ENCODE measurements at places on chromosomes 5 and 9. TPM values are rescaled to one million over a fixed set of nuclear protein-coding genes. Genes with fewer than 3 reads are reported as not detected.
A peak's percentile ranks its signal among the peaks of the same experiment; 100 is the strongest.

DNA sequence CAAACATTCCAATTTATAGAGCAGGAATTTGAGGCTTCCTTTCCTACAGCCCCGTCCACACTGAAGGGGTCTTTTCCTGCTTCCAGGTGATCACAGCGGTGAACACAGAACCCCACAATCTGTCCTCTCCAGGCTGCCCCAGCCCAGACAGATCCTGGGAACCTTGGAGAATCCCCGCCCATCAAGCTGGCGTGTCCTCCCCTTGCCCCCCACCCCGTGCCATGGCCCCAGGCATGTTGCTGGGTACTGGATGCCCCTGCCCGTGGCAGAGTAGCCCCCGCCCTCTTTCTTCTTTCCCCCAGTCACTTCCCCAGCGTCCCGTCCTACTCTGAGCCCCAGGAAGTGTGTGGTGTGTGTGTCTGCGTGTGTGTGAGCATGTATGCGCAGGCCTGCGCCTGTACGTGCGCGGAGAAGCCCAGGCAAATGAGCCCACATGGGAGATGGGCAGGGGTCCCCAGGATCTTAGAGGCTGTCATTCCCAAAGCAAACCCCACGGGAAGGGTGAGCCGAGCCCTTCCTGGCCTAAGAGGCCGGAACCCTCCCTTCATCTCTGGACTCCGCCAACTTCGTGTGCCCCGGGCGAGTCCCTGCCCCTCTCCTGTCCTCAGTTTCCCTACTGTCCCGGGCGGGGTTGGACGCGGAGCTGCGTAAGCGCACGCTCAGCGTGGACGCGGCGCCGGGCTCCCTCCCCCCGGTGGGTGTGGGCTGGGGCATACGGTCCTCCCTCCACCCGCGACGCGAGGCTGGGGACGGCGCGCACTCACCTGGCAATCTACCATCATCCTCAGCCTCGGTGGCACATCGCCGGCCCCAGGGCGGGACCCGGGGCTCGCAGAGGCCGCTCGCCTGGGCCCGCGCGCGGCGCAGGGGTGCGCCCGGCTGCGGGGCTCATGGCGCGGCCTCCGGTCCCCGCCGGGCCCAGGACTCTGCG is 15.2 kb downstream of the GBGT1 start:
- DNase-seq: peak; percentile 12
- no peaks in the 10 kb centered on the region for H3K36me3 ChIP-seq
- H3K4me3 ChIP-seq: peak overlapping the region; percentile 82
- H3K27me3 ChIP-seq: peaks cover 2% of the 10 kb centered on the region

DNA sequence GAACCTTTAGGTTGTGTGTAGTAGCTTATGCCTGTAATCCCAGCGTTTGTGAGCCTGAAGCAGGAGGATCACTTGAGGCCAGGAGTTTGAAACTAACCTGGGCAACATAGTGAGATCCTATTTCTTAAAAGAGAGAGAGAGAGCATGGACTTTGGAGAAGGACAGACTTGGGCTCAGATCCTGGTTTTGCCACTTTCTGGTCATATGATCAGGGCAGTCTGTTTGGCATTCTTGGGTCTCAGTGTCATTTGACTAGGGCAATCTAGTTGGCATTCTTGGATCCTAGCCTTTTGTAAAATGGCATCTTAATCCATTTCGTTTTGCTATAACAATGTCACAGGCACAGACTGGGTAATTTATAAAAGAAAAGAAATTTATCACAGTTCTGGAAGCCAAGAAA is 28.4 kb downstream of the RCL1 start:
- peaks cover 12% of the 10 kb centered on the region for H3K4me1 ChIP-seq
- no peaks in the 10 kb centered on the region for H3K27me3 ChIP-seq
- H3K27ac ChIP-seq: no peak overlapping the region
- H3K36me3 ChIP-seq: no peaks in the 10 kb centered on the region
- no peak overlapping the region for H3K4me3 ChIP-seq

GRCh38 chr5:76445063-76445462 is 42.0 kb downstream of the IQGAP2 start:
- no peaks in the 10 kb centered on the region for H3K36me3 ChIP-seq
- peaks cover 2% of the 10 kb centered on the region for H3K27me3 ChIP-seq

DNA sequence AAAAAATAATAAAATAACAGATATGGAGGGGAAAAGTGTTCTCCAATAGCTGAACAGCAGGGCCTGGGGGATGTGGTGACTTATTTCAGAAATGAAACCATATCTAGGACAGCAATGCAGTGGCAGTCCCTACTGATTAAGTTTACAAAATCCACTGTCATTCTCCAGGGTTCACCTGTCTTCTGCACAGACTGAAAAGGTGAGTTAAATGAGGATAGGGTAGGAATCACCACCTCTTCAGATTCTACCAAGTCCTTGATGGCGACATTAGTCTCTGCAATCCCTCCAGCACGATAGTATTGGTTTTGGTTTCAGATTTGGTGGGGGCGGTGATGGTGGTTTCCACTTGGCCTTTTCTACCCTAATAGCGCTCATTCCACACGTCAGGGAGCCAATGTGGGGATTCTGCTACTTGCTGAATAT is 32.3 kb upstream of the NPM1 start:
- no peaks in the 10 kb centered on the region for H3K36me3 ChIP-seq
- no peak overlapping the region for H3K27ac ChIP-seq
- peaks cover 4% of the 10 kb centered on the region for H3K27me3 ChIP-seq
- DNase-seq: no peak
- no peaks in the 10 kb centered on the region for H3K4me1 ChIP-seq
- H3K4me3 ChIP-seq: no peak overlapping the region

FBXL7 gene
- total RNA-seq: 17.3 TPM

QRFP gene
- total RNA-seq: not detected

WDR38 gene
- not detected for total RNA-seq

DNA sequence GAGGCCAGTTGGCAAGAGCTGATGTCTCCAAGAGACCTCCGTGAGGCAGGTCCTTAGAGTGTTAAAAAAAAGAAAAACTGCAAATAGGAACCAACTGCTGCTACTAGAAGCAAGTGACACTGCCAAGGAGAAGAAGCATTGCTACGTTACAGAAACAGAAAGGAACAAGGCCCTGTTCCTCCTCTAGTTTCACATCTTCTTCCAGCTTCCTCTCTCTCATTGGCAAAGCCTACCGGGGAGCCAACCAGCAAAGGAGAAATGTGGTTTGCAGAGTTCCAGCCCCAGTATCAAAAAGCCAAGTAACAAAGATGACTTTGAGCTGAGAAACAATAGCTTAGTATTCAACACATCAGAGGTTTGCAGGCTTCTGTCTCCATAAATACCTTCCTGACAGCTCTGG is 145.9 kb downstream of the PRELID2 start:
- no peak overlapping the region for H3K27ac ChIP-seq
- no peaks in the 10 kb centered on the region for H3K36me3 ChIP-seq
- no peak for DNase-seq

GHR gene
- total RNA-seq: 1.4 TPM

C5orf58 gene
- not detected for total RNA-seq

DNA sequence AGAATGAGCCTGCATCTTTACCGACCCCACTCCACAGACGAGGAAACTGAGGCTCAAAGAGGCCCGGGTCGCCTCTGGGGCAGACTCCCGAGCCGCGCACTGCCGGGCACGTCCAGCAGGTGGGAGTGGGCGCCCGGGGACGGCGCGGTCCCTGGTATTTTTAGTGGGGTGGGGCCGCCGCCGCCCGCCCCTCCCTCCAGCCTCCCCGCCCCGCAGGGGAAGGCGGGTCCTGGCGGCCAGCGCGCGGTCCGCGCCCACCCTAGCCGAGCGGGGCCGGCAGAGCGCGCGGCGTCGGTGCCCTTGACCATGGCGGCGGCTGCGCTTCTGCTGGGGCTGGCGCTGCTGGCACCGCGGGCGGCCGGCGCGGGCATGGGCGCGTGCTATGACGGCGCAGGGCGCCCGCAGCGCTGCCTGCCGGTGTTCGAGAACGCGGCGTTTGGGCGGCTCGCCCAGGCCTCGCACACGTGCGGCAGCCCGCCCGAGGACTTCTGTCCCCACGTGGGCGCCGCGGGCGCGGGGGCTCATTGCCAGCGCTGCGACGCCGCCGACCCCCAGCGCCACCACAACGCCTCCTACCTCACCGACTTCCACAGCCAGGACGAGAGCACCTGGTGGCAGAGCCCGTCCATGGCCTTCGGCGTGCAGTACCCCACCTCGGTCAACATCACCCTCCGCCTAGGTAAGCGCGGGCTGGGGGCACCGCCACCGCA is at the start of gene LAMC3:
Gene LAMC3 (plus strand): TSS at position 266 of the 710 bp plus-strand sequence. CDS start 41 bp downstream, at position 307.
- peaks cover 34% of the 10 kb centered on the region for H3K27me3 ChIP-seq
- peak within 1 kb of the TSS; percentile 53 for H3K4me3 ChIP-seq
- peaks cover 7% of the 10 kb centered on the region for H3K4me1 ChIP-seq
- no peaks in the 10 kb centered on the region for H3K36me3 ChIP-seq
- DNase-seq: no peak
- H3K27ac ChIP-seq: no peak within 1 kb of the TSS

- peak overlapping the region; percentile 16 for H3K27ac ChIP-seq
- no peak overlapping the region for H3K4me3 ChIP-seq
- no peak for DNase-seq
- no peaks in the 10 kb centered on the region for H3K27me3 ChIP-seq
Observed at GRCh38 chr9:127884427-127884911, 7.0 kb upstream of the AK1 start.

GRCh38 chr9:121972501-121972981 is 120.6 kb downstream of the TTLL11 start:
- peak overlapping the region; percentile 44 for H3K4me3 ChIP-seq
- H3K4me1 ChIP-seq: peaks cover 64% of the 10 kb centered on the region
- peak overlapping the region; percentile 91 for H3K27ac ChIP-seq

TMCO6 gene
- 6.5 TPM for total RNA-seq

DNA sequence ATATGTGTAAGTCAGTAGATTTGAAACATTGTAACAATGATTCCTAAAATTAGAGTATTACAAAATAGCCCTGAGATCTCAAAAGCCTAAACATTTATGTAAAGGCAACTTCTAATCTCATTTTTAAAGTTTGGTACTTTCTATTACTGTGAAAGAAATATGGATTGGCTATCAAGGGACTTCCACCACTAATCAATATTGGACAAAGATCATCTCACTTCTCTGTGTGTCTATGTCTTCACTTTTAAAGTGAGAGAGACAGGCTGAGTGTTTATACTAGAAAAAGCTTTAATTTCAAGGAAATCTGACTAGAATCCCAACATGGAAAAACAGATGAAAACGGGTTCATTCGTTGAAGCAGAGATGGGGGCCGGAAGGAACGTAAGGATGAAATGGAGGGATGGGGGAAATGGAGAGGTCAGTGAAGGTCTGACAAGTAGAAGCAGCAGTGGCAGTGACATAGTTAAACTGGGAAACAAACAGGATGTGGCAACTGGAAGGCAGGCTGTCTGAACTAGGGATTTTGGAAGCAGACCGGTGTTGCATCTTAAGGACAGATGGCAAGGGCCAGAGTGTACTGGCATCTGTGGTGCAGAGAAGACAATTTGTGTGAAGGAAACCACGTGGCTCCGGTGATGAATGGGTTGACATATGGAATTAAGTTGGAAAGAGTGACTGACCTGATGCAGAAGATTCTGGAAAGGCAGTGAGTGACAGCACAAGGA is 60.8 kb downstream of the PDE4D start:
- peaks cover 40% of the 10 kb centered on the region for H3K4me1 ChIP-seq
- H3K27ac ChIP-seq: no peak overlapping the region
- H3K4me3 ChIP-seq: no peak overlapping the region
- DNase-seq: no peak
- H3K36me3 ChIP-seq: no peaks in the 10 kb centered on the region

- no peak for DNase-seq
- no peak overlapping the region for H3K4me3 ChIP-seq
- no peaks in the 10 kb centered on the region for H3K36me3 ChIP-seq
- H3K4me1 ChIP-seq: no peaks in the 10 kb centered on the region
- H3K27me3 ChIP-seq: peaks cover 7% of the 10 kb centered on the region
Observed at GRCh38 chr5:176517053-176517661, 20.0 kb downstream of the RNF44 start.

GRCh38 chr9:95107001-95107749 is 210.3 kb downstream of the FANCC start:
- peaks cover 21% of the 10 kb centered on the region for H3K36me3 ChIP-seq
- DNase-seq: no peak
- no peak overlapping the region for H3K27ac ChIP-seq
- no peaks in the 10 kb centered on the region for H3K4me1 ChIP-seq
- H3K4me3 ChIP-seq: no peak overlapping the region

GRCh38 chr9:69951411-69951810 is 92.2 kb upstream of the MAMDC2 start:
- H3K27ac ChIP-seq: peak overlapping the region; percentile 20
- peak; percentile 61 for DNase-seq
- peaks cover 69% of the 10 kb centered on the region for H3K4me1 ChIP-seq
- H3K36me3 ChIP-seq: peaks cover 13% of the 10 kb centered on the region
- H3K4me3 ChIP-seq: no peak overlapping the region
- no peaks in the 10 kb centered on the region for H3K27me3 ChIP-seq

OR1J2 gene
- total RNA-seq: not detected

DNA sequence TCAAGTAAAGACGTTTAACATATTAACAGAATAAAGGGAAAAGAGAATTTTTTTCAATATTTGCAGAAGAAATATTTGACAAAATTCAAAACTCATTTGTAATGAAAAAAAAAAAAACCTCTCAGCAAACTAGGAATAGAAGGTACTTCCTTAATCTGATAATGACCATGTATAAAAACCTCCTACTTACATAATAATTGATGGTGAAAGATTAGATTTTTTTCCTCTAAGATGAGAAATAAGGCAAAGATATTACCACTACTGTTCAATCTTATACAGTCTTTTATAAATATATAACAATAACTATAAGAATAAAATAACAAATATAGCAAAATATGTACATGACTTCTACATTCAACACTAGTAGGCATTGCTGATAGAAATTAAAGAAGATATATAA is 424.6 kb upstream of the KLF4 start:
- no peaks in the 10 kb centered on the region for H3K36me3 ChIP-seq
- H3K27me3 ChIP-seq: no peaks in the 10 kb centered on the region
- H3K27ac ChIP-seq: no peak overlapping the region

DNA sequence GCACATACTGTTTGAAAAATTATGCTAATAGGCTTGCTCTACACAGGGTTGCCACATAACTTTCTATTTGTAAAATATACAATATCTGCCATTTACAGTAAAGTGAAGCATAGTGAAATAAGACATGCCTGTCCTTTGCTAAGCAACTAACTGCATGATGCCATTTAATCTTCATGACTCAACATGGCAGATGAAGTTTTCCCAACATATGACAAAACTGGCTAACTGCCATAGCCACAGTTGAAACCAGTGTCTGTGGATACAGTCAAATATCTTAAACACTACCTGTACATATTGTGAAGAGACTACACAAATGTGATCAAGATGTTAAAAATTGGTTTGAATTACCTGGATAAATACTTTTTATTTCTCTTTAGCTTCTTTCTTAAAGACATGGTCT is 3.1 kb upstream of the DMAC1 start:
- no peak overlapping the region for H3K4me3 ChIP-seq
- no peak for DNase-seq
- no peaks in the 10 kb centered on the region for H3K36me3 ChIP-seq
- no peak overlapping the region for H3K27ac ChIP-seq

HTR1A gene
- total RNA-seq: not detected

GRCh38 chr9:99634186-99634585 is 187.5 kb upstream of the NR4A3 start:
- no peaks in the 10 kb centered on the region for H3K36me3 ChIP-seq
- H3K27me3 ChIP-seq: peaks cover 5% of the 10 kb centered on the region
- no peaks in the 10 kb centered on the region for H3K4me1 ChIP-seq
- no peak overlapping the region for H3K27ac ChIP-seq

DNA sequence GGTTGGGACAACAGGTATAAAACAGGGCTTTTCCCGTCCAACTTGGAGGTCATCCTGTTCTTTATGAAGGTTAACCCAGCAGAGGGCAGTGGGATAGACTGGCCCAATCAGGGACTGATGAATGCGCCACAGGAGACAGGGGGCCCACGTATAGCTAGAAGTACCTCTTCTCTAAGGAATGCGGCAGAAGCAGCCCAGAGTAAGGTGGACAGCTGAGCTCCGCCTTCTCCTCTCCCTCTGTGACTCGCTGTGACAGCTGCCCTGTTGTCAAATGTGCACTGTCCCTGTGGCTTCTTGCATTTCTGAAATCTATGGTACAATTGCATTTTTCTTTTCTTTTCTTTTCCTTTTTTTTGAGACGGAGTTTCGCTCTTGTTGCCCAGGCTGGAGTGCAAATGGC is 306.6 kb downstream of the FBXL7 start:
- DNase-seq: no peak
- no peaks in the 10 kb centered on the region for H3K27me3 ChIP-seq
- no peak overlapping the region for H3K4me3 ChIP-seq
